ENCODE measurements at places on chromosomes 12 and 14.

DNA sequence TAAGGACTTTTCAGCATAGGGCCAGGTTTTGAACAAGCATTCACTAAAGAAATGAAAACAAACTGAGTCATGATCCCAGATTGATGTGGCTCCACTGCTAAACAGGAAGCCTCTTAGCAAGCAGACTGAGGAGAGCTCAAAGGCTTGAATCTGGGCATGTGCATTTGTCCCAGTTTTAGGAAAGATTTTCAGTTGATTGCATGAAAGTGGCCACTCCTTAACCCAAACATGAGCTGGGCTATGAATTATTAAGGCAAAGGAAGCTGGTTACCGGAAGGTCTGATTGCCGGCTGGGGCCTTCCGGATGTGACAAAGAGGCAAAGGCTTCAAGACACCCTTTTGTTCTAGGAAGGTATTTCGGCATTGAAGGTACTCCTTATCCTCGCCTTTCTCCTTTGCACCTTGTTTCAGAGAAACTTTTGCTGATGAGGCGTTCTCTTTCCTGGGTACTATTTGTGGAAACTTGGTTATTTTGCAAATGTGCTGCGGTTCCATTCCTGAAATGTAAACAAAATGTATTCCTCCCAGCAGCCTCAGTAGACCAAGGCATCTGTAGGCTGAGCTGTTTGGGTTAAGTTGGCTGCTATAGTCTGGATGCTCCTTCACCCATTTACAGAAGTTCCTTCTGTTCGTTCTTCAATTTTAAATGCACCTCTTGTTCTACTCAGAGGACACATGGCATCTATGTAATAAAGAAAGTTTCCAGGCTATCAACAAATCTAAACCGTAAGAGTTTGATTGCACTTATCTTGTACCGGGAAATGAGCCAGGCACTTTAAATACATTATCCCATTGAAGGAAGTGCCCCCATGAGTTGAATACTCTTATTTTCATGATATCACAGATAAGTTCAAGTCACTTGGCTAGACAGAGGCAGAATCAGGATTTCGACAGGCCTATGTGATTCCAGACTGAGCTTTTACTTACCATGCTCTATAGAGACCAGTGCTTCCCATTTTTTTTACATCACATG lies 115.6 kb upstream of the METAP2 start:
- no peak for DNase-seq

DNA sequence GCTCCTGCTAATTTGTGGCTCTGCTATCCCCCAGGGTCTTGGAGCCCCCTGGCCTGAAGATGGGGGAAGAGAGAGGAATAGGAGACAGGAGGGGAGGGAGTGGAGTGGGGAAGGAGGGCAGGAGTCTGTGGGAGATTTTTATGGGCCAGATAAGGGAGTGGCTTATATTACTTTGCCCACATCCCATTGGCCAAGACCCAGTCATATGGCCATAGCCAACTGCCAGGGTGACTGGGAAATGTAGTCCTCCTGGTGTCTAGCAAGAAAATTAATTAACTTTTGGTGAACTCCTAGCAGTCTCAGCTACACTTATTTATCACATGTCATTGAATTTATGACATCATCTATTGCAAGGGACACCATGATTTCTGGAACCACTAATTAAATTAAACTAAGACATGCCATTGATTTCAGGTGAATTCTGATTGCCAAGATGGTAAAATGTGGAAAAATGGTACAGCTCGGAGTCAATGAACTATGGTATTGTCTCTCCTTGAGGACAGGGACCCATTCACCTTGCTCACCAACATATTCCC lies 50.3 kb downstream of the ESRRB start:
- DNase-seq, result no peak

- DNase-seq, result peak; percentile 90
These were observed 397.5 kb upstream of the CCDC196 start for GRCh38 chr14:66088656-66089055.

DNA sequence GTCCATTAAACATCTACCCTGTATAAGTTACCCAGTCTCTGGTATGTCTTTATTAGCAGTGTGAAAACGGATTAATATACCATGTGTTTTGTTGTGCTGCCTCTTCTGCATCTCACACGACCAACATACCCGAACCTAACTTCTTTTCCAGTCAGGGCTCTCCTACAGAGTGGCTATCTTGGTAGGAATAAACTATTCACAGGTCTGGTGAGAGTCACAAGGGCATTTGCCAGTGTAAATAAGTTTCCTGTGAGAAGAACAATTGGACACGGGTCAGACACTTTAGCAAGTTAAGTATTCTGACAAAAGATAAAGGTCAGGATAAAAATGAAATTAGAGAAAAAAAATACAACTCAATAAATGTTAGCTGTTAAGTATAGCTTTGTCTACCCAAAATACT lies 60.9 kb downstream of the MYF5 start:
- DNase-seq, result no peak

DNA sequence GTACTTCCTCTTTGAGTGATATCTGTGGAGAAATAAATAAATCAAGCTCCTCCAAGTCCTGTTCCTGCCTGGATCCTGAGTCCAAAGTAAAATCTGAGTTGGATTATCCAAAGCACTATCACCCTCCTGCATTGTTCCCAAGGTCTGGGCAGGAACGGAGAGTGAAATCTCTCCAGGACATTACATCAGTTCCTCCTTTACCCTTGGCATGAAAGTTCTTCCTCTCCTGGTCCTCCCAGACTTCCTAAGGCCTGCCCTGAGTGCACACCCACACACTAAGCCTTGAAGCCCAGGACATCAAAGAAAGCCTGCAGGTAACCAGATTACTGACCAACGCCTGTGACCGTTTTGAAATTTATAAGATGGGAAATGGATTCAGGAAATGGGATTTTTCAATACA lies 206.8 kb upstream of the BCL2L14 start:
- no peak for DNase-seq

All from fibroblast of skin of scalp (primary cell).